NCI-H1694 treated with DMSO at 0.1 percent for 48 hours (cell line): ENCODE measurements at places on chromosomes 5 and 9.

GRCh38 chr5:120306303-120306702 is 157.8 kb upstream of the PRR16 start:
- no peak for DNase-seq

GRCh38 chr5:143933451-143933850 is 121.5 kb downstream of the HMHB1 start:
- no peak for DNase-seq

DNA sequence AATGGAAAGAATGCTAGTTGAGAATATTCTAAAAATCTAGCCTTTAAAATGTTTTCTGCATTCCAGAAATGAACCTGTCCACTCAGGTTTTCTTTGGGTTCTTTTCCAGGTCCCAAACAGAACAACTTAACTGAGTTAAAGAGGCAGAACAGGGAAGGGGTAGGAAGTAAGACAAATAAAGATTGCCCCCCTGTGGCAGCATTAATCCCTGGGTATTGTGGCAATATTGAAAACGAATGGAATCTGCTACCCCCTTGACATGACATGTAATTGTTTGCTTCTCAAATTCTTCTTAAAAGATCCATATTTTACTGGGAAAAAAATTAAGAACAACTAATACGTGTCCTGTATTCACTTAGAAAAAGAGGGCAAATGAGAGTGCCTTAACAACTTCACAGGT is 9.3 kb upstream of the RBM22 start:
- no peak for DNase-seq

- no peak for DNase-seq
Observed at GRCh38 chr9:86974421-86974820, 27.1 kb upstream of the GAS1 start.

DNA sequence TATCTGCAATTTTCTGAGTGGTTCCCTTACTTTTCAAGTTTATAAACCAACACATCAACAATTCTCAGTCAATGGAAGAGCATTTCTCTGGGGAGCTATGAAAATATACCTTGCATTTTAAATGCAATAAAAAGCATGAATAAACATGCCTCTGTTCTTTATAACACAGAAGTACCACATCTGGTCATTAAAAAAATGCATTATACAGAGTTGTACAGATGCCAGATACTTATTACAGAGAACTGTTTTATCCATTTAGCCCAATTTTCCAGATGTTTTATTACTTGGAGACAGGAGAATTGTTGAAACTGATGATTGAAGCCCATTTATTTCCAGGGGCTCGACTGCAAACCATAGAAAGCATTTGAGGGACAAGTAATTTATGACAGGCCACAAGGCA is 19.2 kb upstream of the HEXB start:
- no peak for DNase-seq

DNA sequence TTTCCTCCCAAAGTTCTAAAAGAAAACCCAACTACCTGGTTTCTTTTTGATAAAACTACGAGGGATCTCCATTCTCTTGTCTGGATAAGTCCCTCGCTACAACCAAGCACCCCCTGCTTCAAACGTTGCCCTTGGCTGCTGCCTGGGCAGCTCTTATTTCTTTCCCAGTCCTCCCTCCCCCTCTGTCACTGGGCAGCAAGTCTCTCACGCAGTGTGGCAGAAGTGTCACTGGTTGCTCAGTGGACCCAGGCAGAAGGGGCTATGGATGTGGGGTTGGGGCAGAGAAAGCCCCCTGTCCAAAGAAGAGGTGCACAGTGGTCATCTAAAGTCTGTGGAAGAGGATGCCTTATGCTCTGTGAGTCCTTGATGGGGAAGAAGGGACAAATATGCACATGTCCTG is 7.2 kb upstream of the SMIM32 start:
- no peak for DNase-seq

DNA sequence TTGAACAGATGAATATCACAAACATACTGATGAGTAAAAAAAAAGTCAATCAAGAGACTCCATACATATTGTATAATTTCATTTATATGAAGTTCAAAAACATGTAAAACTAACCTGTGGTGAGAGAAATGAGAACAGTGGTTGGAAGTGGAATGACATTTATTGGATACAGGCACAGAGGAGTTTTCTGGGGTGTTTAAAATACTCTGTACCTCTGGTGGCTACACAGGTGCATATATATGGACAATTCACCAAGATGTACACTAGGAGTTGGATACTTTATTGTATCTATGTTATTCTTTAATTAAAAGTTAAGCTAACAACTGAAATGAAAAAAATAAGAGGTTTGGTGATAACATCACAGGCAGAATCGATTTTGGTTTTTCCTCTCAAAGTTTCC is 14.1 kb downstream of the FOXD1 start:
- no peak for DNase-seq

DNA sequence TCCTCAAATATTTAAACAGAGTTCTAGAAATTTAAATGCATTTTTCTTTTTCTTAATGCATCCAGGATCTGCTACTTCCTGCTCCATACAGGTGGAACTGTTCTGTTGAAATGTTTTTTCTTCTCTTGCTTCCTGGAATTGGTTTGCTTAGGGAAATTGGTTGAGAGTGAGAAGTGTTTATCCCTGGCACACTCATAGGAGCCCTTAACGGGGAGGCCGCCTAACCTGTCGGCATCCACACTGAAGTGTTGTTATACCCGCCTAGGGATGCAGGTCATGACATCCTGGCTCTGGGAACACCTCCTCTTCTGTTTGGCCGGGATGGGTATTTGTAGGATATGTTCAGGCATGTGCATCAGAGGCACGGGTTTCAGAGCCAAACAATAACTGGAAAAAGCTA is 239.7 kb downstream of the GADD45G start:
- DNase-seq, result no peak

DNA sequence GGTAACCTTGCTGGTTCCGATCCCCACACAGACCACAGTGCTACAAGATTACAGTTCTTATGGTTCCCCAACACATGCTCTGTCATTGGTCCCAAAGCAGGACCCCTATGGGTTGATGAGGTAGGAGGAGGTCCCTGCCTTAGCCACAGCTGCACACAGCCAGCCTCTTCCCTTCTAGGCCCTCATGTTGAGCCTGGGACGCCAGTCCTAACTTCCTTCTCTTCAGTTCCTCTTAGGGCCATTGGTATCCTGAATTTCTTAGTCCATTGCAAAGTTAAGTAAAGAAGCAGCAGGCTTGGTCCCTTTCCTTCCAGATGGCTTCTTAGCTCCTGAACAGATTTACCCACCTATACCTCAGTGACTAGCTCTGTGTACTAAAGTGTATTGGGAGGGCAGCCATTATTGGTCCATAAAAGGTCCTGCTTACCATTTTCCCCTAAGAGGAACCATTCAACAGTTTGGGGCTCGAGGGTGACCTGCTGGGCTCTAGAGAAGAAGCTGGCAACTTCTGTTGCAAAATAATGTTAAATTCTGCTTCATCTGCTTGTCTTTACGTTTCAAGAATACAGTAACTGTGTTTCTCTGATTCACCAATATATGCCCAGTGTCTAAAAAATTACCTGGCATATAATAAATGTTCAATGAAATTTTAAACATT is 50.2 kb downstream of the PDCD1LG2 start:
- DNase-seq, result no peak

- no peak for DNase-seq
Observed at GRCh38 chr5:83857341-83857740, 136.7 kb upstream of the HAPLN1 start.

DNA sequence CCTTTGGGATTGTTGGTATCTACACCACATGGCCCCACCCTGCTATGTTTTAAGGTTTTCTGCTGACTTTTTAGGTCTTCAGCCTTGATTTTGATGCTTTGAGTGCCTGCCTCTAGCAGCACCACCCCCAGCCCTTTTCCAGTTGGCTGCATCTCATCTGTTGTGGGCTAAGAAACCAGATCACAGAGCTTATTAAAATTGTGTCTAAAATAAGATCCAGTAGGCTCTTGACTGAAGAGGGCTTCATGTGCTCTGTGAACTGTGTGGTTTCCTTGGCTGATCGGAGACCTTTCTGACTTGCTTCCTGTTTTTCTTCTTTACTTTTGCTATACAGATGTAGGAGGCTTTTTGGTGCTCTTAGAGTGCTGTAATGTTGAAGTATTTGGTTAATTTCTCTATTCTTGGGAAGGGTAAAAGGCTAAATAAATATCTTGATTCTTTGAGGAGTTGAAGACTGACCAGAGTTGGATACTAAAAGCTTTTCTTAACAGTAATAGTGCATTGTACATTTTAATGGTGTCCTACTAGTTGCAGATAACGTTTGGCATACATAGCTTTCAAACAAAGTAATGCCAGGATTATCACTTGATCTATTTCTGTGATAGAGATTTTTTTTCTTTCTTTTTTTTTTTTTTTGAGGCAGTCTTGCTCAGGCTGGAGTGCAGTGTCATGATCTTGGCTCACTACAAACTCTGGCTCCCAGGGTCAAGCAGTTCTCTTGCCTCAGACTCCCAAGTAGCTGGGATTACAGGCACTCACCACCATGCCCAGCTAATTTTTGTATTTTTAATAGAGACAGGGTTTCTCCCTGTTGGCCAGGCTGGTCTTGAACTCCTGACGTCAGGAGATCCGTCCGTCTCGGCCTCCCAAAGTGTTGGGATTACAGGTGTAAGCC is 4.5 kb downstream of the UBE2D2 start:
- no peak for DNase-seq

DNA sequence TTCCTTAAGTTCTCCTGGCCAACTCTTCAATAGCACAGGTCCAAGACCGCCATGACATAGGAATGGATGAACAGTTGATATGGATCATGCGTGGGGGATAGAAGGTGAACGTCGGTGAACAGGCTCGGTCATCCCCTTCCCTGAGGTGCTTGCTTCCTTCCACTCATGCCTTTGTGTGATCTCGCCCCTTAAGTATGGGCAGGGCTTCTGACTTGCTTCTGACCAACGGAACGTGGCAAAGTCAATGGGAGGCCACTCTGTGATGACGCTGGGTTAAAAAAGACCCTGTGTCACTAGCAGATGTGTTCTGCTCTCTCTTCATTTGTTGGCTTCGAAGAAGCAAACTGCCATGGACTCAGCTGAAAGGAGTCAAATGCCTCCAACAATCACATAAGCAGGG is 240.5 kb upstream of the TUT7 start:
- DNase-seq, result no peak

GRCh38 chr9:99104459-99105151 is at the start of gene TGFBR1:
TSS of gene TGFBR1 (plus strand) at chr9:99105113. CDS start at chr9:99105206, 93 bp downstream.
- DNase-seq, result peak; percentile 74

GRCh38 chr5:158822099-158822498 is 277.6 kb downstream of the EBF1 start:
- DNase-seq, result no peak

DNA sequence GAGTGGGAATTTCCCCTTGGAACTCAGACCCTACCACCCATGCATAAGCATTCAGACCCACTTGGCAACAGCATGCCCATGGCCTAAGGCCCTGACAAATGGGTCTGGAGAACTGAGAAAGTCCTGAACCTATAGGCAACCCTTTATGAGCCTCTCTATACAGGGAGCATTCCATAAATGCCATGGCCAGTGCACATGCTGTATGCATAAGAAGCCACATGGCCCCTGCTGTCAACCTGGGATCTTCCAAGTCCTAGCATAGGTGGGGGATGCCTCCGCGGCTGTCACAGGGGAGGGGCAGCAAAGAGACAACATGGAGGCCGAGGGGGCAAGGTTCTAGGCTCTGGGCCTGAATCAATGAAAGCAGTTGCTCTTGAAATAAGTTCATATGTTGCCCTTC is 8.2 kb upstream of the NIPAL4 start:
- DNase-seq, result no peak

GRCh38 chr5:64944868-64945267 is 176.1 kb downstream of the CWC27 start:
- no peak for DNase-seq

- DNase-seq, result no peak
Observed at GRCh38 chr5:179253730-179254129, 91.5 kb downstream of the ADAMTS2 start.

DNA sequence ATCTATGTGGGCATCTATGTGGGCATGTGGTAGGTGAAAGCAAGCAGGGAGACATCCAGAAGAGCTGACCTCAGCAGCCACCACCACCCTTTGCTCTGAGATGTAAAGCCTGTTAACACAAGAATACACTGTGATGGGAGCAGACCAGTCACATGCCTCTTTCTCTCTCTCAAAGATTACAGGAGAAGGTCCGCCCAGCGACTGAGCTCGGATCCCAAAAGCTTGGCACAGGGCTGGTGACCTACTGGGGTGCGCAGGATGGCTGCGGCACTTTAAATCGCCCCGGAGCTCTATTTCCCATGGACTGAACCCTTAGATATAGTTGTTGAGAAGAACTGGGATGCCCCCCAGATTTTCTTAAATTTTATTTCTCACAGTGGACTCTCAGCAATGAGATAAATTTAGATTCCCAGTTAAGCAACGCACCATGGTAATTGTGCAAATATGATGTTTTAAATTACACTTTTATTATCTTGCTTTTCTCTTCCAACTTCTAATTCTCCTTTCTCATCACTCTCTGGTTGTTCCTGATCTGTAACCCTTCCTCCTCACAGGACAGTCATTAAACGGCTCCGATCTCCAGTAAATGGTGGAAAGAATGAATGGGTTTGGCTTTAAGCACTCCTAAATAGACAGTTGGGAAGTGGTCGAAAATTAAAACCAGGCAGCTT is 37.7 kb upstream of the ICE1 start:
- DNase-seq, result no peak

- no peak for DNase-seq
Observed at GRCh38 chr5:26872337-26872736, 166.0 kb downstream of the CDH9 start.

DNA sequence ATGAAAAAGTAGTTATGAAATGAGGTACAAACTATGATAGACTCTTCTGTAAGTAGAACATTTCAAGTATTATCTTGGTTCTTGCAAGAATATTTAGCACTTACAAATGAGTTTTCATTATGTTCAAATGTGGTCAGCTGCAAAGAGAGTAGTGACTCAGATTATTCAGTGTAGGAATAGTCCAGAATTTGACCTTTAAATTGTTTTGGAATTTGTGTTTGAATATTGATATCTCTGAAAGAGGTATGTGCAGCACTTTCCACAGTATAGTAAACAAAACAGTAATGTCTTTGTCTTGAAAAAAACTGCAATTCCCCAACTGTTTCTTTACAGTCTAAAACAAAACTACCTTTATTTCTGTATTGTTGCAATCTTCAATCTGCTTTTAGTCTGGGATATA is 56.1 kb downstream of the WDR70 start:
- no peak for DNase-seq

DNA sequence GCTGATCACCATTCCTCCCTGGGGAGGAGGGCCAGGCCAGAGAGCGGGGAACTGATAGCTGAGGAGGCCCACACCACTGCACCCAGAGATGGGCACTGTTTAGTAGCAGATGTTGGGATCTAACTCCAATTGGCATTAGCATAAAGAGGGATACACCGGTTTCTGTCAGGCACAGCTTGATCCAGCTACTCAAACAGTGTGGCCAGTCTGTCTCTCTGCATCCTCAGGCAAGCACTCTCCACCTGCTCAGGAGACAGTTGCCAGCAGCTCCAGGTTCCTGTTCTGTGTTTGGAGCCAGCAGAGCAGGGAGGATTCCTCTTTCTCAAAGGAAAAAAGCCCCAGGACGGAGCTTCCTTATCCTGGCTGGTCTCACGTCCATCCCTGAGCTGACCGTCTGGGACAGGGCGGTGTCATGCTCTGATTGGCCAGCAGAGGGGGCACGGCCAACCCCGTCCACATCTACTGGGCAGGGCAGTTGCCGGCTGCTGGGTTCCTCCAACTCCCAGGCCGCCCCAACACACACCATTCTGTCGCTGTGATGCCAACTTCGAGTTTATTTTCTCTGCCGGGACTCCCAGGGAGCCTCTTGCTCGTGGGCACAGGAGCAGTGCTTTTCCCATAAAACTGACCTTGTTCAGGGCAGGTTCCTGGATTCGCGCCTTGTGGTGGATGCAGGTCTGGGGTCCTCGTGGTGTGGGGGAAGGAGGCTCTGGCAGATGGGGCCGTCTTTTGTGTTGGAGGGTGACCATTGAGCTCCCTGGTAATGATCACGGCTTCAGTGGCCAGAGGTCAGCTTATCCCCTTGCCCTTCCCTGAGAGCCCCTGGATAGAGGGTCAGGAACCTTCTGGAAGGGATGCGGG is 47.9 kb downstream of the COL5A1 start:
- DNase-seq, result peak; percentile 6
